Stimulated activated CD4-positive, alpha-beta T cell treated with anti-CD3 and anti-CD28 coated beads, Interleukin-1b, Interleukin-23, amount 100 ng/mL, for 1 hour (primary cell): ENCODE measurements at places on chromosomes 6 and 20.

DNA sequence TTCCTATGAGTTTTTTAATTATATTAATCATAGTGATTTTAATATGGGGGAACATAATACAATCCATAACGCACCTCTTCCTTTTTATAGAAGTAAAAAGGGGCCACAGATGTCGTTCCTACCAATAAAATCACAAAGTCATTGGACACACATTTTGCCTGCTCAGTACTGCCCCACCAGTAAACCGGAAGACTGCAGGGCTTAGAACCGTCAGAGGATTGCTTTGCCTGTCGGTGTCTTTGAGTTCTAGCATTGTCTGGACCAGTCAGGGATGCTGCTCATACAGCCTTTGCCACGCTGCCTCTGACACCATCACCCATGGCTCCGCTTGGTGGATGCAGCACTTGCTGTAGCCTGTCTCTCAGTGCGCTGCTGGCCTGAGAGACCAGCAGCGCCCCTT lies 853.6 kb downstream of the C6orf118 start:
- DNase-seq = no peak

- DNase-seq = no peak
Measured at GRCh38 chr6:11320914-11321597, 88.6 kb upstream of the NEDD9 start.

DNA sequence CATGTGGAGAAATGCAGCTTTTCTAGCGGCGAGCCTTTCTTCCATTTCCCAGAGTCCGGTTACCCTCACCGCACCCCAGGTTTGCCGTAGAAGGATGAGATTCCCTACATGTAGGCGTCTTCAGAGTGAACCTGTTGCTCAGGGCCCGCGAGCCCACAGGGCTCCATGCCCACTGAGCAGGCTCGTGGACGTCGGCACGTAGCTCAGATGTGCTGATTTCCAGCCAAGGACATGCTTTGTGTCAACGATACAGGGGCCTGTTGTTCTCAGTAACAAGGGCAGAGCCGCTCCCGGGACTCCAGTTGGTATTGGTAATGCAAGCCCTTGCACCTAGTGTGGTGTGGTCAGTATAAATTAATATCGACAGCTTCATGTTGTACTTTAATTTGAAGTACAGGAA lies 159.6 kb downstream of the MTHFD1L start:
- DNase-seq = no peak

- no peak for DNase-seq
Measured at GRCh38 chr20:13205425-13205824, 15.6 kb upstream of the ISM1 start.

- DNase-seq = no peak
Measured at GRCh38 chr20:34015401-34016335, 22.0 kb downstream of the RALY start.

GRCh38 chr6:139334806-139335446 lies 39.5 kb downstream of the CITED2 start:
- no peak for DNase-seq

- DNase-seq = no peak
Measured at GRCh38 chr6:74048387-74048786, 352.4 kb downstream of the CD109 start.

GRCh38 chr6:8995156-8995555 lies 559.8 kb upstream of the SLC35B3 start:
- DNase-seq = no peak

DNA sequence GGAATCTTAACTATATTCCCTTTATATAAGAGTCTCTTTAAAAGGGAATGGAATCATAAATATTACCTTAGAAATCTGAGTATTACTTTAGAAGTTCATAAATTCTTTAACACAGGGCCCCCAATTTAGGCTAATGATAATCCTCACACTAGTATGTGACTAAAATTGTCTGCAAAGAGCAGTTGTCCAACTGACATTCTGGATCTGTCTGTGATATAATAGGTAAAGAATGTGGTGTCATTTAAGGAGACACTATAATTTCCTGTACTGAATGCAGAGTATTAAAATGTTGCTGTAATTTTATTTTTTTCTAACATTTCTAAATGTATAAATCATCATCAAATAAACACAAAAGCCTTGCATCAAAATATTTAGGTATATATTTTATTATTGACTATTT lies 128.5 kb upstream of the DST start:
- DNase-seq = no peak

DNA sequence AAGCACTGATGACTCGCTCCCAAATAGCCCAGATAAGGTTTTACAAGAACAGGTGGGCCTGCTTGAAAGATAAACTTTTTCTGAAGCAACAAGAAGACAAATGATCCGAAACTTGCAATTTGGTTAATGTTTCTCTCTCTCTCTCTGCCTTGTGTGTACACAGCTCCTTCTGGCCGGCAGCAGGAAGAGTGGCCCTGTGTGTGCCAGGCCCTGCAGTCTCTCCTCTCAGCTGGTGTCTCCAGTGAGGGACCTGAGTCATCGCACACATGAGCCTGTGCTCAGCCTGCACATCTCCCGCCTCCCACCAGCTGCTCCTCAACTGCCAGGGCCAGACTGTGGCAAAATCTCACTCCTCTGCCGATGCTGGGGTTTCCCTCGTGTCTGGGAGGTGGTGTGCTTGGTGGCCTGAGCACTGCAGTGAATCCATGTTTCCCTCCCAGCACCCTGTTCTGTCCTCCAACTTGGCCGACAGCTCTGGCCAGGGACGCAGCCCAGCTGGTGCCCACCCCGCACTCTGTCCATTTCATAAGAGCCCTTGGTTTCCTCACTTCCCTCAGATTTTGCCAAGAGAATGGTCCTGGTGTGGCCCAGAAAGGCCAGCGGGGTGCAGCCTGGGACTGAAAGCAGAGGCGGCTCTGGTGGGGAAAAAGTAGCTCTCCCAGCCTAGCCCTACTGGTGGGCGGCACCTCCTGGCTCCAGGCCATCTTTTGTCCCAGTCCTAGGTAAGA lies 49.4 kb downstream of the ERMARD start:
- DNase-seq = no peak

- DNase-seq = no peak
Measured at GRCh38 chr20:63937596-63937995, 18.6 kb downstream of the UCKL1 start.

- no peak for DNase-seq
Measured at GRCh38 chr6:22254886-22255285, 42.0 kb downstream of the PRL start.

GRCh38 chr6:108596956-108597355 lies 36.2 kb downstream of the FOXO3 start:
- DNase-seq = no peak
